NCI-H1930 (cell line): ENCODE measurements at places on chromosomes 3 and 15.

DNA sequence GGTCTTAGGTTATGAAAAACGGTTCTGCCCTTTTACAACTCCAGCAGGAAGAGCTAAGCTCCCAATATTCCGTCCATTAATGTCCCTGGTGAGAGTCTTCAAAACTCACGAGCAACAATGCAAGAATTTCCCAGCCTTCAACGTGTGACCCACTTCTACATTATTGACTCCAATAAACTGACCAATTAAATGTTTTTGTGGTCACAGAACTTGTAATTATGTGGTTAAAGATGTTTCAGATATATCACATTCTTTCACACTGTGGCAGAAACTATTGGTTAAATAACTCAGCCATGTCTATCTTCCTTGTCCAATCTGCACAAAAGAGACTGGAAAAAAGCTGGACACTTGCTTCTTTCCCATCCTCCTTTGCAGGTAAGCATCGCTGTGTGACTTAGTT is 286.6 kb upstream of the ADAMTS9 start:
- no peak for DNase-seq

DNA sequence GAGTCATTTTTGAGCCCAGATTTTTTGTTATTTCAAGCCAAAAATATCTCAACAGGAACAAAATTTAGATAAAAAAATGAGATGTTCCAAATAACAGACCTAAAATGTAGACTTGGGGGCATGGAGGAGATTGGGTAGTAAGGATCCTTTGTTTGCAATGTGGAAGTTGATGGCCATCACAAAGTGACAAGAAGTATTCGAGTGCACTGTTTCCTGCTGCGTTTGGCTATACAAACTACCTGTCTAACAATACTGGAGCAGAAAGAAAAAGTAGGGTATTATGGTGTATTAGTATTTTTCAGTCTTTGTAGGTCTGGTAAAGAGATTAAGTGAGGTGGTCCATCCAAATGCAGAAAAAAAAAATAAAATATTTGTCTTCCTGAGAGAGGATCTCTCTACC is 284.2 kb downstream of the C3orf38 start:
- no peak for DNase-seq

DNA sequence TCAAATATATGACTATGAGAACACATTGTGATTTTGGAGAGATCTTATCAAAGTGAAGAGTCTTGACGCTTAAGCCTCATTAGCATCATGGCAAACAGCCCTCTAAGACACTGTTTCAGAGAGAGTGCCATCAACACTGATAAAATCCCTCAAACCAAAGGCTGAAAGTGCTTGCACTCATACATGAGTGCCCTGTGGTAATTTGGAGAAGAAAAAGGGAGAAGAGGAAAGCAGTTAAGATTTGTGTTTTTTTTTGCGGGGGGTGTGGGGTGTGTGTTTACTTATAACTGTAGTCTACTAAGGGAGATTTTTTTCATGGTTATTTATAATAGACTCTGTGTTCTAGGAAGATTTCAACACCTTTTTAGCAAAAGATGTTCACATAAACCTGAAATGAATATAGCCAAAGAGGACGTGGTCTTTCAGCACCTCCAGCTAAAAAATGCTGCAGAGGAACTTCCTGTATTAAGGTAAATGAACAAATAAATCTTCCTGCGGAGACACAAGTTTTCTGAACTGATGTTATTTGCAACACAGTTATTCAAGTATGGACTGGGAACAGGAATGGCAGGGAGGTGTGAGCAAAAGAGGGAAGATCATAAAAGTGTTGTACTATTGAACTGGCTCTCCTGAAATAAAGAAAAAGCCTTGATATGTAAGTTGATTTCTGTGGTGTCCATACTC is 81.9 kb upstream of the TGFBR2 start:
- DNase-seq, result no peak

GRCh38 chr3:16079519-16079918 is 95.0 kb upstream of the GALNT15 start:
- no peak for DNase-seq

GRCh38 chr3:195896361-195897080 is 11.8 kb downstream of the TNK2 start:
- DNase-seq, result no peak

GRCh38 chr15:41627203-41627602 is 33.0 kb upstream of the MGA start:
- DNase-seq, result no peak

GRCh38 chr3:54257125-54257720 is 134.9 kb downstream of the CACNA2D3 start:
- DNase-seq, result no peak

- DNase-seq, result no peak
Observed at GRCh38 chr3:174206607-174207192, 652.4 kb upstream of the NAALADL2 start.

DNA sequence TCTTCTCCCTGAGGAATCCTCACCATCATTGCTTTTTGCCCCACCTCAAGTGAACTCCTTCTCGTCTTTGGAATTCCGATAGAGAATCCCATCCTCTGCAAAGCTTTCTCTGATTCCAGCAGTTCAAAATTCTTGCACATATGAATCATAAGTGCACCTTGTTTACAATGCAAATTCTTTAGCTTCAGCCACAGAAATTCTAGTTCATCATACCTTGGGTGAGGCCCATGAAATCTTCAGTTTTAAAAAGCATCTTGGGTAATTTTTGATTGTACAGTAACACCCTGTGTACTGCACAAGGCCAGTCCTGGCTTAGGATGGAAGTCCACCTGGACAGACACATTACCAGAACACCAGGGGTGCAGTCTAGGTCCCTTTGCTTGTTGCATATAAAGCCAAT is 30.8 kb downstream of the MDFIC2 start:
- DNase-seq, result no peak

DNA sequence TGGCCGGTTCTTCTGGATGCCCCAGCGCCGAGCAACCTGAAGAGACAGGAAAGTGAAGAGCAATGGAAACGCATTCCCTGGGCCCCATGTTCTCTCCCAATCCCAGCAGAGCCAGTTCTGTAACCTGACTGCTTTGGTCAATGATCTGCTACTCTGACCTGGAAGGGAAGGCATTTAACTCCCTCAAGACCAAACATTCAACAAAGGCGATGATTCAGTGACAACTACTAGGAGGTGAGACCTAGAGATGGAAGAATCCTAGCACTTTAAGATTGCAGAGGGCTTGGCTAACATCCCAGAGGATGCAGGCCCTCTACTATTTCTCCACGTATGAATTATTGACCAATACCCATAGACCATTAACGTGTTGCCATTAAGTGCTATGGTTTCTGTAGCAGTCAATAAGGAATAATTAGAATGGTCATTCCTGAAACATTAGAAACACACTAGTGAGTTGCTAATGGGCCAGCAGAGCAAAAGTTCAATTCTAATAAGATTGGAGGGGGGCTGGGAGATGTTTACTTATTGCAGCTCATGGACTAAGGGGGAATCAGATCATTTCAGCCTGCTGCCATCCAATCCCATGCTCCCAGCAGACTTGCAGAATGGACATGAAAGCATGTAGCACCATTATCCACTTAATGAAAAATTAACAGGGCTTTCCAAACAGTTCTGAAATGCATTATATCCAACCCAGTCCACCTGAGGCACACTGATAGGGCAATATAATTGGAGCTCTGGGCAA is 56.6 kb downstream of the ETV5 start:
- DNase-seq, result no peak

- no peak for DNase-seq
Observed at GRCh38 chr3:39814007-39814406, 4.6 kb downstream of the MYRIP start.

DNA sequence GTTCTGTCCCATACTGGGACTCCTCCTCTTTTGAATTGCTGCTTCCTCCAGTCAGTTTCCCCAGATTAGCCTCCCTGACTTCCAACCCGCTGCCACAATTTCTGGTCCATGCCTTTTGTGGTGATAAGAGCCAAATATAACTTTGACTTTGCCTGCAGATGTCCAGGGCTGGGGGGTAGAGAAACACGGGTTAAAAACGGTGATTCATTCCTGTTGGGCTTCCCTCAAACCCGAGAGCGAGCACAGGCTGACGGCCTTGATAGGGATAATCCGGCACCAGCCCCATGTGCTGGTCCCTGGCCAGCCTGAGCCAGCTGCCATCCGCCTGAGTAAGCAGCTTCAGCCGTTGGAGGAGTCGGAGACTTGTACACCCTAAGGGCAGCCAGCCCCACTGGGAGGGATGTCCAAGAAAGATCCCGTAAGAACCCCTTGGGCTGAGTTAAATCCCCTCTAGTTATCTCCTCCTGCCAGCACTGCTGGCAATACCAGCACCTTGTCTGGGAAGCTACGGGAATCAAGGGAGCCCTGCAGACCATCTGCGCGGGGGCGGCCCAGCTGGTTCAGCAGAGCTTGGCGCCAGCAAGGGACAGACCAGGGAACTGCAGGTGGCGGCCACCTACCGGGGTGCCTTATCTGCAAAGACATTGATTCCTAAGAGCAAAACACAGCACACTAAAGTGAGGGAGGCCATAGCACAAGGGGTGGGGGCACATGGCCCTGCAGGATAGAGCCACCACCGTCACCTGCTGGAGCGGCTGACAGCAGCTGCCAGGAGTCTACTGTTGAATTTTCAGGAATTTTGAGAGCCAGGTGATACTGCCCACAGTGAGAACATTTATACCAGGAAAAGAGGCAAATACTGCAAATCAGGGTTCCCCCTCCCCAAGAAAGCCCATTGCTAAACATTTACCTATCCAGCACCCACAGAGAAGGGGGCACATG is 18.1 kb downstream of the CSPG4 start:
- DNase-seq, result no peak

- DNase-seq, result no peak
Observed at GRCh38 chr15:89132611-89133507, 44.6 kb downstream of the ABHD2 start.

DNA sequence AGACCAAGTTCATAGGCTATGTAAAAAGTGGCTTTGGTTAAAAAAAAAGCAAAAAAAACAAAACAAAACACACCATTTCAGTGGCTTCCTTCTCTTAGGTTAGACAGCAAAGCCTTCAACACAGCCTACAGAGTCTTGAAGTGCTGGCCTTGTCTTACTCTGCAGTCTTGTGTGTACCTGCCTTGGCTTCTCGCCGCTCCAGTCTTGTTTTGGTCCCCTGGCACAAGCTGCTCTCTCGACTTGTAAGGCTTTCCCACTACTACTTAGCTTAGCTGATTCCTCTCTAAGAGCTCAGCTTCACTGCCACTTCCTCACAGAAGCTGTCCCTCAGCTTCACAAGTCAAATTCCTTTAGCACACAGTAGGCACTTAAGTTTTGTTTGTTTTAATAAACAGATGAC is 63.0 kb downstream of the ST3GAL6 start:
- DNase-seq, result no peak

GRCh38 chr3:114789803-114790202 is 357.3 kb downstream of the ZBTB20 start:
- DNase-seq, result no peak

DNA sequence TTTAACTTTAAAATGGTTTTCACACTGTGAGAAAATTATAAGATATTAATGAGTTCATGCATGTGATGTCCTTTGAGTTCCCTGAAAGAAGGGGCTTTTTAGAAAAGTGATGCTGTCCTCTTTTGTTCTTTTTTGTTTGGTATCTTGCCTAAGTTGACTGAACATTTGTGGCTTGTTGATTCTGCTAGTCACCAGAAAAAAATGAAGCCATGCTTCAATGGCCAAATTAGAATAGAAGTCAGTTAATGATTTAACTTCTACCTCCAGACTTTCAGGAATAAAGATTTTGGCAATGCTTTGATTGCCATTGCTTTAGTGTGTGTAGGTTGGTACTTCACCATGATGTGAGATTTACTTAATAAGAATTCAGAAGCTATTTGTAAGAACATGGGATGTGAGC is 260.6 kb upstream of the NECTIN3 start:
- no peak for DNase-seq

DNA sequence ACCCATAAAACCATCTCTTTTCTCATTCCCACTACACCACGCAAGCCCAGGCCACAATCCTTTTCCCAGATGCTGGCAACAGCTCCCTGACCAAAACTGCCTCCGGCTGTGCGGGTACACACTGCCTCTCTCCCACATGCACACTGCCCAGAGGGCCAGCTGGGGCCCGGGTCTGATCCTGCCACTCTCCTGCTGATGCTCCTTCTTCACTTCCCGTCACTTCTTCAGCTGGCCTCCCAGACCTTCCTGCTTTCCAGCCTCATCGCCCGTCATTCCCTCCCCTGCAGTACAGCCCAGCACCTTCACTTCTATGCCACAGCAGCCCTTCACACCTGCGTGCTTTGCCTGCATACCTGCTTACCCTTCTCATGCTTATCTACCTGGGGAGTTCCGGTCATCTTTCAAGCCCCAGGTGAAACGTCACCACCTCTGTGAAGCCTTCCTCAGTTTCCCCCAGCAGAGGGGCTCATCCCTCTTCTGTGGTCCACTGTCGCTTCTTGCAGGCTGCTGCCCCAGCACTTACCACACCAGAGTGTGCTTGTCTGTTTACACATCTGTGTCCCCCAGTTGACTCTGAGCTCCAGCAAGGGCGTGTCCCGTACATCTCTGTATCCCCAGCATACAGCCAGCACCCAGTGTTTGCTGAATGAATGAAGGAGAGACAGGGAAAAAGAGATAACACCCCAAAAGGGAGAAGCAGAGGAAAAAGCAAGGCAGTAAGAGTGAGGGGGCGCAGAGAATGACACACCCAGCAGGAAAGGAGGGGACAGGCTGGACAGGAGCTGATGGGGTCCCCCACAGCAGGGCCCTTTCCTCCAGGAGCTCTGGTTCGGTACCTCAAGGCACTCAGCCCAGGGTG is 22.2 kb downstream of the GRAMD2A start:
- no peak for DNase-seq

GRCh38 chr15:33587773-33588172 is 277.0 kb downstream of the RYR3 start:
- DNase-seq, result no peak

DNA sequence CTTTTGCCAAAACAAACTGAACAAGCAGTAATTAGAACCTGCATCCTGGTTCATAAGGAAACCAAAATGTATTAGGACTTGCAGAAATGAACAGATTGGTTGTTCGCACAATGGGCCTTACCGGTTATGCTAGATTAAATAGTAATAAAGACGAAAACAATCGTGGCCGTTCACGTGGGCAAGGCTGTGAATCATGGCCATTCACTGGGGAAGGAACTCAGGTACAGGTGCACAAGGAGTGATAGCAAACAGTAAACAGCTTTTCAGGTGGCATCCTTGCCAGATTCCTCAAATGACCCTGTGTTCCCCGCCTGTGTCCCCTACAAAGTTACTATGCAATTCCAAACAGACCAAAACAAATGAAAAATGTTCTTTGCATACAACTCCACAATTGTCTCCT is 8.2 kb downstream of the LRIG1 start:
- DNase-seq, result no peak

GRCh38 chr15:79529157-79529785 is 97.1 kb downstream of the MINAR1 start:
- DNase-seq, result no peak

DNA sequence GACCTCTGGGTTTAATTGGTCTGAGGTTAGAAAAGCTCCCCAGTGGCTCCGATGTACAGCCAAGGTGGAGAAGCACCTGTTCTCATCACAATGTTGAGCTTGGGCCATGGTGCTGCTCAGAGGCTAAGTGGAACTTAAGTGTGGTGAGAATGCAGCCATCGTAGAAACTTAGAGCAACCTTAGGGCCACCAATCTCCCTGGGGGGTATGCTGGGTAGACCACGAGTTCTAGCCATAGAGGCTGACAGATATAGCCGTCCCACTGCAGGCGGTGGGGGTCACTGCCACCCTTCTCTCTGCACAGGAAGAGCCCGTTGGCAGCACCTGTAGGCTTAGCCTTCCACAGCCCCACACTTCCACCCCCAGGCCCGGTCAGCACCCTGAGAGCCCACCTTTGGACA is 38.0 kb downstream of the MGLL start:
- DNase-seq, result no peak

GRCh38 chr15:58257776-58258325 is 119.7 kb downstream of the AQP9 start:
- DNase-seq, result no peak

GRCh38 chr3:197340521-197340871 is 42.1 kb upstream of the DLG1 start:
- DNase-seq, result no peak
